ENCODE measurements at places on chromosomes 7 and 10.

DNA sequence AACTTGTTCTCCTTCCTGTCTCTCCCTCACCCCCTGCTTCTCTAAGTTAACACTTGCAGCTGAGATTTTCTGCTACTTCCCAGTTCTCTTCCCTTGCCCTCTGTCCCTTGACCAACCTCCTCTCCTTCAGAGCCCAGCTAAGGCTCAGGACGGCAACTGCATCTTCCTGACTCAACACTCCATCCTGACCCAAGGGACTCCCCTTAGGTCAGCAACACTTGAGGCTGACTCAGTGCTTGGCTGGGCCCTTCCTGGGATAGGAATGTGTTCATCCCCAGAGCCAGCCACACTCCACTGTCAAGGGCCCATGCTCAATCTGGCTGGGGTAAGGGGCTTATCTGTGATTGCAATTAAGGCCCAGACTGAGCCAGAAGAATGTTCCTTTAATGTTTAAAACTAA lies 3.4 kb downstream of the CALHM2 start:
- DNase-seq = no peak

DNA sequence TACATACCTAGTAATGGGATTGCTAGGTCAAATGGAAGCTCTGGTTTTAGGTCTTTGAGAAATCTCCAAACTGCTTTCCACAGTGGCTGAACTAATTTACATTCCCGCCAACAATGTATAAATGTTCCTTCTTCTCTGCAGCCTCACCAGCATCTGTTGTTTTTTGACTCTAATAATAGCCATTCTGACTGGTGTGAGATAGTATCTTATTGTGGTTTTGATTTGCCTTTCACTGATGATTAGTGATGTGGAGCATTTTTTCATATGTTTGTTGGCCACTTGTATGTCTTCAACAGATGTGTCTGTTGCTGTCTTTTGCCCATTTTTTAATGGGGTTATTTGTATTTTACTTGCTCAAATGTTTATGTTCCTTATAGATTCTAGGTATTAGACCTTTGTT lies 675.5 kb downstream of the SUGCT start:
- no peak for DNase-seq

GRCh38 chr7:68014031-68014736 lies 1017.6 kb downstream of the TYW1 start:
- DNase-seq = no peak

DNA sequence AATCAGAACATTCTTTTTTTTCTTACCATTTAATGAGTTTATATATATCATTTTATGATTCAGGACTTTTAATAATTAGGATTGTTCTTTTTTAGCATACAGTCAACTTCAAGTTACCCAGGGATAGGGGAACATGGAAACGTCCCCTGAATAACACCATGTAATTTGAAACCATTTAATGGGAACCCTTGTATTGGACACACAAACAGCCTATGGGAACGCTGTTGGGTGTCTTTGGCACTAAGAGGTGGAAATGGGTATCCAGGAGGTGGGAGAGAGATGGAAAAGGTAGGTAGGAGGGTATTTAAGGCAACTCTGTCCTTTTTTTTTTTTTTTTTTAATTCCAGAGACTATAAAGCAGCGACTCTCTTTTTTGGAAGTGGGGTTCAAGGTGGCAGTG lies 2.6 kb downstream of the LUC7L2 start:
- no peak for DNase-seq

- DNase-seq = no peak
These were observed 51.0 kb downstream of the UNC5B start for GRCh38 chr10:71263376-71263775.

- no peak for DNase-seq
These were observed 85.3 kb upstream of the CCDC6 start for GRCh38 chr10:59991661-59992060.

DNA sequence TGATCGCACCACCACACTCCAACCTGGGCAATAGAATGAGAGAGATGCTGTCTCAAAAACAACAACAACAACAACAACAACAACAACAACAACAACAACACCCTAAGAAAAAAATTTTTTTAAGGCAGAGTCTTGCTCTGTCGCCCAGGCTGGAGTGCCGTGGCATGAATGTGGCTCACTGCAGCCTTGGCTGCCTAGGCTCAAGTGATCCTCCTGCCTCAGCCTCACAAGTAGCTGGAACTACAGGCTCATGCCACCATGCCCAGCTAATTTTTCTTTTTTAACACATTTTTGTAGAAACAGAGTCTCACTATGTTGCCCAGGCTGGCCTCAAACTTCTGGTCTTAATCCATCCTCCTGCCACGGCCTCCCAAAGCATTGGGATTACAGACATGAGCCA lies 18.6 kb downstream of the ALDH18A1 start:
- no peak for DNase-seq

- no peak for DNase-seq
These were observed 103.4 kb upstream of the SEMA3D start for GRCh38 chr7:85290269-85290668.

GRCh38 chr7:44962483-44963251 lies 16.1 kb downstream of the MYO1G start:
- no peak for DNase-seq

All from activated CD4-positive, alpha-beta T cell treated with anti-CD3 and anti-CD28 coated beads, Interleukin-2, amount 50 U/mL, for 16 hours (primary cell).